SIG-M5 (cell line): ENCODE measurements at places on chromosomes 1 and 21.

DNA sequence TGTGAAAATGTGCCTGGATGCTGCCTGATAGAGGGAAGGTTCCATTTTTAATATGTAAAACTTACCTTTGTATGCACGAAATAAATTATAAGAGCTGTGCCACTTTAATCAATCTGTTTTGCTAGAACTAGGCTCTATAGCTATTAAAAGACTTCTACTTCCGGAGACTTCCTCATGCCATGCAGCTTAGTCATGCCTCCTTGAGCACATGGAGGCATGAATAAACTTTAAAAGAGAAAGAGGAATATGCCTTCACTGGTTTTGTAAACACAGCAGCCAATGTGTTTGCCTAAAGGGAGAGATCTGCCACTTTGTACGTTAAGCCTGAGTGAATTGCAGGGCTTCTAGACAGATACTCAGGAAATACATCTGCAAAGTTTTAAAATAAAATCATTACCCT is 604.6 kb downstream of the LRRIQ3 start:
- DNase-seq, result no peak

DNA sequence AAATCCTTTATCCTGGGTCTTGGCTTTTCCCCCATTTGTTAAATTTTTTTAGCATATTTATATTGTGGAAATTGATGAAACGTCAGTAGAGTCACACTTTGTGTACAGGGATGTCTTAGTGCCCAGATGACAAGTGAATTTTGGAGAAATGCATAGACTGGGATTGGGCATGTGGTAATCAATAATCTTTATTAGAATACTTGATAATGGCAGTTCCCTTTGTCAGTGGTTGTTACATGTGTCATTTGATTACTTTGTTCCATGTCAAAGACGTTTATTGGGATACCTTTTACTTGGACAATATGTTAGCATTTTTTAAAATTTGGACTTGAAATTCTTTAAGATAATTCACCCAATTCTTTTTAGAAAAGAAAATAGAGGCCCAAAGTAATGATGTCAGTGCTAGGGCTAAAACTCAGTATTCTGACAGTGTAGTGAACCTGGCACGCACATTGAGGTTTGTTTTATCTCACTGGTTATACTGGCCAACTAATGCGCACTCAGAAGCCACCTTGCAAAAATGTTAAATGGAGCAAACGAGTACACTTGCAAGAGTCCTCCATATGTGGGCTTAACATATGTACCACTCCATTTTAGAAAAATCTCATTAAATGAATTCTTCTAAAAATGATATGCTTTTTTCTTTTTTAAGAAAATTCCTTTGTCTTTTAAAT is 9.2 kb downstream of the PRPF38B start:
- no peak for DNase-seq

DNA sequence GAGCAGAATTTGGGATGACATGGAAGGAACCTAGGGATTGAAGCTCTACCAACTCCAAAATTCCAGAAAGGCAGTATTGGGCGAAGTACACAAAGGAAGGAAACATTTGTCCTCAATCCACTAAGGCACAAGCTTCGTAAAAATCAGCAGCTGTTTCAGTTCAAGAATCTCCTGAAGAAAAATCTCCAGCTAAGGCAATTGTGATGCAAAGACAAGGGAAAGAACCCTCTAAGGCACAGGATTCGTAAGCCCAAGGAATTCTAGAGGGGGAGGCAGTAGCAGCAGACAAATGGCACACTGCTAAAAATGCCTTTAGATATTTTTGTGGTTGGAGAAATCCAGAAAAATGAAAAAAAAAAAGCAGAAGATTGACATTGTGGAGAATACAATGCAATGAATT is 64.5 kb upstream of the PLPPR5 start:
- no peak for DNase-seq

- DNase-seq, result no peak
Observed at GRCh38 chr1:66532798-66533783, 862 bp upstream of the SGIP1 start.

GRCh38 chr1:172745014-172745413 is 86.1 kb downstream of the FASLG start:
- DNase-seq, result peak; percentile 38

DNA sequence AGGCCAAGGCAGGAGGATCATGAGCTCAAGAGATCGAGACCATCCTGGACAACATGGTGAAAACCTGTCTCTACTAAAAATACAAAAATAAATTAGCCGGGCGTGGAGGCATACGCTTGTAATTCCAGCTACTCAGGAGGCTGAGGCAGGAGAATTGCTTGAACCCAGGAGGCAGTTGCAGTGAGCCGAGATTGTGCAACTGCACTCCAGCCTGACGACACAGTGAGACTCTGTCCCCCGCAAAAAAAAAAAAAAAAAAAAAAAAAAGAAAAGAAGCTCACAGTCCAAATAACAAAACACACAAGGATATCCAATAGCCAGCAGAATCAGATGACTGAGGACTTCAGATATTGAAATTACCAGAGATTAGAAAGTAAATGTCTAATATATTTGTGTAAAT is 11.8 kb downstream of the AHCTF1 start:
- DNase-seq, result no peak

- no peak for DNase-seq
Observed at GRCh38 chr1:153040950-153041631, at the start of gene SPRR2D. Gene SPRR2D, minus strand, starts transcription at chr1:153041120. Its CDS starts 774 bp downstream, at chr1:153040346.

DNA sequence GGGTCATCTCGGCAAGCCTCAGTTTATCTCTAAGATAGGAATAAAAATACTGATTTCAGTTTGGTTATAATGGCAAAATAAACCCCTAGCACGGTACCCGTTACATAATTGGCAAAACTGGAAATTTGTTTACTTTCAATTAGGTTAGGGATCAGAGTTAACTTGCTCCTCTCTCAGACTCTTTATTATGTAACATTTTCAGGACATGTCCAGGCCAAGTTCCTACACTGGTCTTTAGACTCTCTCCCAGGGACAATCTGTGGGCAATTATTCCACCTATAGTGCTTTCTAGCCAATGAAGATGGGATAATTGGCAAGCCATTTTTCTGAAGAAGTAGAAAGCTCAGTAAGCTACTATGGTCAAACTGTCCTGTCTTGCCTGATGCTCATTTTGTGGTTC is 189.4 kb downstream of the NEK7 start:
- DNase-seq, result no peak

DNA sequence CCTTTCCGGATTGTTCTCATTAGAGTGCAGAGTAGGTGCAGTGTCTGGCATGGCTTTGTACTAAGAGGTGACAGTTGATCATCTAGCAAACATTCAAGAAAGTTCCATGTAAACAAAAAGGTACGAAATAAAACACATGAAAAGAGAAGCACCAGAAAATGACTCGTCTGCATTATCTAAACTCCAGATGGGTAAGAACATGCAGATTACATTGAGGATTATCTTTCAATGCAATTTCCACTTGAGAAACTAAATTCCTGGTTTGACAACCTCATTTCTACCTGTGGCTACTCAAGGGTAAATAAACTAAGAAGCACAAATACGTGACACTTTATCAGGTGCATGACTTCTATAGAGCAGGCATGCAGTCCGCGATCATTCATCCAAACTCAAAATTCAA is 17.6 kb downstream of the SLC30A10 start:
- no peak for DNase-seq

DNA sequence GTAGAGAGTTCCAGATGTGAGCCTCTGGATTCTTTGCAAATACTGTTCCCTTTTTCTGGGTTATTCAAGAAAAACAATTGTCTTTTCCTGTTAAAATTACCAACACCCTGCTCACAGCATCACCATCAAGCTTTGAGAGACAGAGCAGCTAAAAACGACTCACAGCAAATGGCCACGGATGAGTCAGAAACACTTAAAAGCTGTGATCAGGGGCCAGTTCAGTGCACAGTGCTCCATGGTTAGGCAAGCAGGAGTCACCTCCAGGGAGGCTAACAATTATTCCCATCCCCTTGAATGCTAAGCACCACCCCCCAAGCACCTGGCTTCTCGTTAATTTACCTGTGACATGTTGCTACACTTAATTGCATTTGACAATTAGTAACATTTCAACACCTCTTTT is 128.4 kb upstream of the CAMK1G start:
- DNase-seq, result no peak

DNA sequence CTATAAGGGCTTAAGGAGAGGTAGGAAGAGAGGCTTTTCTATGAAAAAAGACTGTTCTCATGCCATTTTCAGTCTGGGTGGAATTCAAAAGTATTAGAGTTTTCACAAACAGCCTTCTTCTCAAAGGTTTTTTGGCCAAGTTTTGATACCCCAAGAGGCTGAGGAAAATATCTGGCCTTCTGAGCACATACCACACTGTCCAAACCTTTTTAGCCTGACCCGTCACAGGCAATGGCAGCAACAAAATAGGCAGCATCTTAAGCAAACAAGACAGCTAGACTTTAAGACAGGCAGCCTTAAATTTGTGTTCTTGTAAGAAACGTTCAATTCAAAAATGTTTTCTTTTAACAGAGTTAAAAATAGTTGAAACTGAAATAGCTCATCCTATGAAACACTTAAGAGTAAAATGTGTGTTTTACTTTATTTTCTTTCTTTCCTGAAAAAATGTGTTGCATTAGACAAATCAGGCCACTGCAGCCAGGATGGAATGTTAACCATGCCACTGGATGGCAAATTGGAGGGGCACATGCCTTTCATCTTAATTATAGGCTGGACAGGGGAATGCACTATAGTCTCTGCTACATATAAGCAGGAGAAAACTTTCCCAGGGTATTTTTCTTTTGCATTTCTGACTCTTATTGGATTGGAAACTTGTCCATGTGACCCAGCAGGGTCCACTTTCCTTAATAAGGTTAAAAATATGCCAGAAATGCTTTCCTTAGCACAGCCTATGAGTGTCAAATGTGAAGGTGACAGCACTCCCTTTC is 315.0 kb downstream of the TGFB2 start:
- no peak for DNase-seq

- no peak for DNase-seq
Observed at GRCh38 chr1:101507547-101507971, 270.7 kb downstream of the S1PR1 start.
